Nephron progenitor cell (in vitro differentiated cells): ENCODE measurements at places on chromosomes 13 and 19.

- DNase-seq: no peak
These were observed 11.5 kb upstream of the SPART start for GRCh38 chr13:36357692-36358091.

DNA sequence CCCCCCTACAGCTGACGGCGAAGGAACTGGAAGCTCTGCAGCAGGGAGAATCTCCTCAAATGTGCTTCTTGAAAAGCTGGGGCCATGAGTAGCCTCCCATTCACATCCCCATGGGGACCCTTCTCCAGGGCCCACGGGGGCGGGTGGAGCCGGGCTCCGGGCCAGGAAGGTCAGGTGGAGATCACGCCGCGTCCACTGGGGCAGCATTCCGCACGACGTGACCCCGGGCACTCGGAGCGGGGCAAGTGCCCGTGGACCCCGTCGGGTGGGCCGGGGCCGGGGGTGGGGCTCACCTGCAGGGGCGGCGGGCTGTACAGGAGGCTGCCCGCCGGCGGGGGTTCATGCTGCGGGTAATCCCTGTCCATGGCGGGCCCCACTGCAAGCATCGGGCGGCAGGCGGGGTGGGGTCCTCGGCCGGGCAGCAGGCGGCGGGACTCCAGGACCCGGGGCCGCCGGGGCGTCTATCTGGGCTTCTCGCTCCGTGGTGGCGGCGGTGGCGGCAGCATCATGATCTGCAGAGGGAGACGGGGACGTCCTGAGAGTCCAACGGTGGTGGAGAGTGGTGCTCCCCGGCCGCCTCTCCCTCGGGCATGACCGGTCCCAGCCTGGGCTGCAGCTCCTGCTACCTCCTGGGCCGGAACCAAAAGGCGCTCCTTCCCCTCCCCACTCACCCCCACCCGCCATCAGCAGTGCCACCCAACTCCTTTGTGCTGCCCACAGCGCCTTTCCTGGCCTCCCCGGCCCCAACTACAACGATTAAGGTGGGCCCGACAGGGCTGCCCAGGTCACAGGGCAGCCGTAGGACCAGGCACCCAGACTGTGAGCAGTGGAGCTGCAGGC is 20.0 kb downstream of the SBNO2 start:
- no peak for DNase-seq

- DNase-seq: no peak
These were observed 96.6 kb downstream of the RXFP2 start for GRCh38 chr13:31835932-31836331.

GRCh38 chr13:21736926-21737325 is 66.1 kb downstream of the FGF9 start:
- no peak for DNase-seq

DNA sequence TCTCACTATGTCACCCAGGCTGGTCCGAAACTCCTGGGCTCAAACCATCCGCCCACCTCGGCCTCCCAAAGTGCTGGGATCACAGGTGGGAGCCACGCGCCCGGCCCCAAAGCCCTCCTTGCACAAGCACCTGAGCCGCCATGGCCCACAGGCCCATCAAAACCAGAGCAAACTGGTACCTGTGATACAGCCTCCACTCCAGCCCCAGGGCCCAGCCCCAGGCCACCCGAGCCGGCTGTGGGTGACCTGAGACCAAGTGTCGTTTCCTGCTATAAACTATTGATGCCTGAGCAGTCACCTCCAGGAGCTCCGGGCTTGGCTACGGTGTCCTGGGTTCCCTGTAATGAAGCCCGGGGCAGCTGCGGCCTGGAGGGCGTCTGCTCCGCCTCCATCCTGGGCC is 9.7 kb upstream of the PTBP1 start:
- DNase-seq: no peak

DNA sequence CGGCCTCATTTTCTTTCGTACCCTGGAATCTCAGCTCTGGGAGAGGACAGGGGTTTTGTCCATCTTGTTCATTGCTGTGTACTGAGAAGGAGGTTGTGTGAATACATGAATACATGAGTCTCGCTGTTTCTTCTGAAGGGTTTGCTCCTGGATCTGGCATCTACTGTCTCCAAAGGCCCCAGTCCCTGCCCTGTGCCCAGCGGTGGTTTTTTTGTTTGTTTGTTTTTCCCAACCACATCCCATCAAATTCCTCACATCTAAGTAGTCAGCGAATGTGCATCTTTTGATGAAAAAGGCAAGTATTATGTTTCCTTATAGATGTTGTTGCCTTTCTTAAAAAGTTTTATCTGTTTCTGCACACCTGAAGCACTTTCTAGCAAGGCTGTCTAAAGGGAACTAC is 12.5 kb downstream of the DCAF15 start:
- no peak for DNase-seq

GRCh38 chr13:97019236-97019635 is 25.0 kb upstream of the OXGR1 start:
- no peak for DNase-seq

DNA sequence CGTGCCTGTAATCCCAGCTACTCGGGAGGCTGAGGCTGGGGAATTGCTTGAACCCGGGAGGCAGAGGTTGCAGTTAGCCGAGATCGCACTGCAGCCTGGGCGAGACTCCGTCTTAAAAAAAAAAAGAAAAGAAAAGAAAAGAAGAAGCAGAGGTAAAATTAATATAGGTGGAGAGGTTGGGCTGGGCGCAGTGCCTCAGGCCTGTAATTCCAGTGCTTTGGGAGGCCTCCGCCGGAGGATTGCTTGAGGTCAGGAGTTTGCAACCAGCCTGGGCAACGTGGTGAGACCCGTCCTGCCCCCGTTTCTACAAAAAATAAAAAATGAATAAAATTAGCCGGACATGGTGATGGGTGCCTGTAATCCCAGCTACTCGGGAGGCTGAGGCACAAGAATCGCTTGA is 912 bp upstream of the TUBA3C start:
- DNase-seq: no peak

- DNase-seq: peak; percentile 79
These were observed 413.9 kb downstream of the COG6 start for GRCh38 chr13:40069173-40070044.

DNA sequence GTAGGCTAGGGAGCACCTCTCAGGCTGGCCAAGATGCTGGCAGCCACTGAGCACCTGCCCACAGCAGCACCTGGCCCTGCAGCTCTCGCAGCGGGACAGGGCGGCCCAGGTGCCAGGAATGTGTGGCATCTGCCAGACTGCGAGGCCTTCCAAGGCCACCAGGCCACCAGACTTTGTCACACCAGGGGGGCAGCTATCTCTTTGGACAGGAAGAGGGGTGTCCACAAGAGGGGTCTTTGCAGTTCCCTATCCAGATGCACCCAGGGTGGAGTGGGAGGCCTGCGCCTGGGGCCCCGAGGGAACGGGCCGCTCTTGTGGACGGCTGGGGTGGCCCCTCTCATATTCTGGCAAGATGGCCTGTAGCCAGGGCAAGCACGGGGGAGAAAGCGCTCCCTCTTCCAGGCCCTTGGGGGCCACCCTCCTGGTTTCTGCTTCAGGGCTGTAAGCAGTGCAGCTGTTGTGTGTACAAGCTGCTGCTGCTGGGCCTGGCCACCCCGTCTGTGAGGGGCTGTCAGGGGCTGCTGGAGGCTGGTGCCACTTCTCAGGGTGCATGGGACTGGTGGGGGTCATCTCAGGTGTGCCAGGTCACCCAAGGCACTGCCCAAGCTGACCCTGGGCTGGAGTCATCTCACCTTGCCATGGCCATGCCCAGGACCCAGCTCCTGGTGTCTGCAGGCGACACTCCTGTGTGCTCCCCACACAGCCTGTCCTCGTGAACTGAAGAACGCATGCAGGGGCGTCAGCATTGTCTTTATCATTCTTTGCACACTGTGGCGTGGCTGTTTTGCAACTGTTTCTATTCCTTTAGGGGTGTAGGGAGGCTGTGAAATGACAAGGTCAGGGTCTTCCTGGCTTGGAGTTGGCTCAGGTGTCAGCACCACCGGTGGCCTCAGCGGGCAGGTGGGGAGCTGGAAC is 1.8 kb downstream of the TEX29 start:
- DNase-seq: no peak

- no peak for DNase-seq
These were observed at the start of gene SIGLEC7 for GRCh38 chr19:51142119-51142518. SIGLEC7 (plus strand) TSS chr19:51142301; CDS start chr19:51142370, 69 bp downstream.

GRCh38 chr19:44694184-44694579 is 4.8 kb upstream of the CEACAM16 start:
- no peak for DNase-seq

GRCh38 chr13:94351292-94351990 is 128.0 kb downstream of the DCT start:
- no peak for DNase-seq

DNA sequence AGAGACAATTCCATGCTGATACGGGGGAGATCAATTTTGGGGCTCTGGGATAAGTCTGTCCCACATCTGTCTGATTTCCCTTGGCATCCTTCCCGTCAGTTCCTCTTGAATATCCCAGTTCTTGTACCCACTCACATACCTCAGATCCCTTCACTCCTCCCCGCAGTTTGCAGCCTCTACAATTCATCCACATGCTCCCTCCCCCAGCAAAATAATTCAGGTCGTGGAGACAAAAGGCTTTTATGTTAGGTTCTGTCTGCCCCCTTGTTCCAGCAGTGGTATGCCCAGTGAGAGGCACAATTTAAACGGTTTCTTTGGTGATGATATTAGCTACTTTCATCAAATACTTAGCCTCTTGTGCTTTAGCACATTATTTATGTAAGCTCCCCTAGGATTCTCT is 9.6 kb downstream of the RPS16 start:
- DNase-seq: no peak

GRCh38 chr13:76638181-76638580 is 248.0 kb downstream of the KCTD12 start:
- no peak for DNase-seq

DNA sequence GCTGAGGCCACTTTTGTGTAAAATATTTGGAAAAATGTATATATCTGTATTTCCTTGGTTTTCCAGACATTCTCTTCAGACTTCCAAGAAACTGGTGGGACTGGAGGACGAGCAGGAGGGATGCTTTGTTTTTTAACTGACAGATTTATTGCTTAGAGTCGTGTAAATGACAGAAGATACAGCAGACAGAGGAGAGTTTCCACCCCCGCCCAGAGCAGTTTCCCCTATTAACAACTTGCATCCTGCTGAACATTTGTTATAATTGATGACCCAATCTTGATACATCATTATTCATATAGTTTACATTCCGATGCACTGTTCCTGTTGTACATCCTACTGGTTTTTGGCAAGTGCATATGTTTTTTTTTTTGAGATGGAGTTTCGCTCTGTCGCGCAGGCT is 7.1 kb upstream of the DOCK6 start:
- DNase-seq: no peak
